Esophagus mucosa (tissue), 1 donor: ENCODE measurements at places on chromosomes 1 and 21.

GRCh38 chr21:42012763-42013329 lies 2.7 kb upstream of the ZBTB21 start:
- ATAC-seq, result no peak

DNA sequence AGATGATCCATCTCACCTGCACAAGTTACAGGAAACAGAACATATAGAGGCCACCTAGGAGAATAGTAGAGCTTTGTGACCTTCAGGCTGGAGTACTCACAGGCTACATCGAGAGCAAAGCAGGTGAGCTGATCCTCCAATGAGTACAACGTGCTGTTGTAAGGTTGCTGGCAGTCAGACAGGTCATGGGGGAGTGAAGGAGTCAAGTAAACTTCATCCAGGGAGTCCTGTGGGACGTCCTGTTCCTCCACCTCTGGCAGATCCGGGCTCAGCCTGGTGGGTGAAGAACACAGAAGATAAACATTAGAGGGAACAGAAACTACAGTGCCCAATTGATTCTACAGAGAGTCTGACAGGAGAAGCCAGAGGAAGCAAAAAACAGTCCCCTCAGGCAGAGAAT lies 62.5 kb downstream of the PRKAB2 start:
- no peak for ATAC-seq

- ATAC-seq, result no peak
These were observed 30.5 kb downstream of the IFI16 start for GRCh38 chr1:159040206-159040605.

DNA sequence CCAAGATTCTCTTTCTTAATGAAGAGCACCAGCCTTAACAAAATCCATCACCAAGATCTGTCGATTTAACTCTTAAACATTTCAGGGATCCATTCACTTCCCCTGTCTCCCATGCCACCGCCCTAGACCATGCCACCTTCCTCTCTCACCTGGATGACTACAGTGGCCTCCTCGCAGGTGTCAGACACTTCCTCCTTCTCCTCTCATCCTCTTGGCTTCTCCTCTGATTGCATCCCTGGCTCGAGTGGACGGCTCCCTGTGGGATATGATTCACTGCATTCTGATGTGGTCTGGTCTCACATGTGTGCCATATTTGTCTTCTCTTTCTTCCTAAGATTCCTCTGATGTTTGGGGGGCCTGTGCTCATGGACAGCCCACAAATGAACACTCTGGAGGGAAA lies 66.4 kb upstream of the KLHDC7A start:
- ATAC-seq, result no peak

DNA sequence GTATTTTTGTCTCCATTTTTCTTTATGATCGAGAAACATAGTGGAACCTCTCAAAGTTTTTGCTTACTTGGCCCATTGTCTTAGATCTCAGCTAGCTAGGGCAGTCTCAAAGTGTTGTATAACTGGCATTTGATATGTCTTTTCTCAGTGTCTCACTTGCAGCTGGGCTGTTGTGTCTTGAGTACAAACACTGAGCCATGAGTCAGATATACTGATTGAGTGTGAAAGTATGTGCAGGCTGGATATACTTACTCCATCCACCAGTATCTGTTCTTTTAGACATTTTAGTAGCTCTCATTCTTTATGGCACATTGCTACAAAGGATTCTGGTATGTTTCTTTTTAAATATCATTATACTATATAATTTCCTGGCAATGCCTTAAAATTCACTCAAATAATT lies 14.3 kb upstream of the GPR52 start:
- no peak for ATAC-seq

DNA sequence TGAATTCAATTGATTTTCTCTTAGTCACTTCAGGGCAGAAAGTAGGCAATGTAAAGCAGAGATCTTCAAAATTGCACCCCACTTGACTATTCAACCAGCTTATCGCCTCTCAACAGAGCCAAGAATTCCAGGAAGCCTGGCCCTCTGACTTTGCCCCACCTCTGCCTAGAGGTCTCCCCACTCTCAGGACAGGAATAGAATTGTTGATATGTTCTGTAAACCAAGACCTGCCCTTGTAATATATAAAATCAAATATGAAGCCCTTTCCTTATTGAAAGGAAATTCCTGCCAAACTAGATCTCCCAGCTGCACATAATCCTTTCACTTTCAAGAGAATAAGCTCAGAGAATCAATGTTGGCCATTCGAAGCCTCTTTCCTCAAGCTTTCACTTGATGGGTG lies 116.1 kb upstream of the DPT start:
- ATAC-seq, result peak; percentile 32

- ATAC-seq, result no peak
These were observed 7.2 kb downstream of the CAP1 start for GRCh38 chr1:40047769-40048168.

GRCh38 chr1:158496374-158496773 lies 24.4 kb downstream of the OR10R2 start:
- no peak for ATAC-seq

DNA sequence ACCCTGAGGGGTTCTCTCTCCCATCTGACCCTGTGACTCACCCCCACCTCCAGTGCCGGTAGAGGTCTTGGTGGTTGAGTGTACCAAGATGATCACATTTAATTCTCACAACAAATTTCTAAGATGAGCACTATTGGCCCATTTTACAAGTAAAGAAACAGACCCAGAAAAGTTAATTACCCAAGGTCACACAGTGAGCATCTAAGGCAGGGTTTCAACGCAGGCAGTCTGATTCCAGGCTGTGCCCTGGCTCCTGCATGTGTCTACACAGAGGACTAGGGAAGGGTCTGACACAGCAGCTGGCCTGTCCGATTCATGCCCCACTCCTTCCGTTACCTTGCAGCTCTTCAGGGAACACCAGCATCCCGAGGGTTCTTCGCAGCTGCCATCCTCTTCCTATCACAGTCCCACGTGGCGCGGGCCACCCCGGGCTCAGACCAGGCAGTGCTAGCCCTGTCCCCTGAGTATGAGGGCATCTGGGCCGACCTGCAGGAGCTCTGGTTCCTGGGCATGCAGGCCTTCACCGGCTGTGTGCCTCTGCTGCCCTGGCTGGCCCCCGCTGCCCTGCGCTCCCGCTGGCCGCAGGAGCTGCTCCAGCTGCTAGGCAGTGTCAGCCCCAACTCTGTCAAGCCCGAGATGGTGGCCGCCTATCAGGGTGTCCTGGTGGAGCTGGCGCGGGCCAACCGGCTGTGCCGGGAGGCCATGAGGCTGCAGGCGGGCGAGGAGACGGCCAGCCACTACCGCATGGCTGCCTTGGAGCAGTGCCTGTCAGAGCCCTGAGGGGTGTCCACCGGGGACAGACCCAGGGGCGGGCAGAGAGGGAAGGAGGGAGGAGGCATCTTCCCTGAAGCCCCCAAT lies 7.5 kb downstream of the NCDN start:
- ATAC-seq, result no peak

DNA sequence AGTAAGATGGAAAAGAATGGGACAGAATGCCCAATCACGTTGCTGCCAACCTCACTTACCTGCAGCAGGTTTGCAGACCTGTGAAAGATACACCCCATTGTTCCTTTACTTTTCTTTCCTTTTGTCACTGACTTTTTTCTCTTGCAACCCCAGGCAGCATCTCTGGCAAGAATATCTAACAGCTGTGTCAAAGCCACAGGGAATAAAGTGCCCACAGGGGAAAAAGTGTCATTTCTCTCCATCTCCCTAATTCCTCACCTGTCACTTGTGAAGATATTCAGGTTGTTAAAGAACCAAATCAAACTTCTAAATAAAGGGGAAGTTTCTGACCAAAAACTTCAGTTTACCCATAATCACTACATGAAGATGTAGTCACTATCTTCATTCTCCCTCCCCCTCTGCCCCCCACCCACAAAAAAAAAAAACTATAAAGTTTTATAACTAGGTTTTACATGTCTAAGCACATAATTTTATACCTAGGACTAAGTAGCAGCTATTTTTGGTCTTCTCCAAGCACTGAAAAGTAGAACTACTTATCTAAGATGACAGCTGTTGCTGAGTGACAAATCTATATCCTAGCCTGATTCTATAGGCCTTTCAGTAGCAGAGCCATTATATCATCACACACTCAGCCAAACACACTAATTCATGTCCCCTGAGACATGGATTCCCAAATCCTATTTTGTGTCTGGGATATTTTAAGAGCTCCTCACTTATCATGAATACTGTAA lies 54.9 kb downstream of the TBX15 start:
- ATAC-seq, result no peak

GRCh38 chr1:147084273-147085096 lies 87.8 kb downstream of the PRKAB2 start:
- peak; percentile 86 for ATAC-seq

DNA sequence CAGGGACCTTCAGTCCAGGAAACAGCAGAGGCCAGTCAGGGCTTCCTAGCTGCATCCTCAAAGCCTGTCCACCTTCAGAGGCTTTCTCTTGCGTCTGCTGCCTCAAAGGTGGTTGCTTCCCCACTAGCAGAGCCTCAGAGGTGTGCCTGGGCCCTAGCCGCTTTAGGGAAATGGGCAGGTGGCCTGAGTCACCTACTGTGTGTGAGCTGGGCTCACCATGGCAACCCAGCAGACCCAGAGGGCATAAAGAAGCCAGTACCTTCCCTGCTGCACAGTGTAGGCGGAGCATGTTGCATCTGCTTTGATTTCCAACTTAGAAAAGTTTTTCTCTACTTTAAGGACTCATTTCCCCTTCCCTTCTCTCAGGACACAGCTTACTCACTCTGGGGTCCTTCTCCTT lies 12.5 kb downstream of the SLC9A1 start:
- ATAC-seq, result peak; percentile 88

DNA sequence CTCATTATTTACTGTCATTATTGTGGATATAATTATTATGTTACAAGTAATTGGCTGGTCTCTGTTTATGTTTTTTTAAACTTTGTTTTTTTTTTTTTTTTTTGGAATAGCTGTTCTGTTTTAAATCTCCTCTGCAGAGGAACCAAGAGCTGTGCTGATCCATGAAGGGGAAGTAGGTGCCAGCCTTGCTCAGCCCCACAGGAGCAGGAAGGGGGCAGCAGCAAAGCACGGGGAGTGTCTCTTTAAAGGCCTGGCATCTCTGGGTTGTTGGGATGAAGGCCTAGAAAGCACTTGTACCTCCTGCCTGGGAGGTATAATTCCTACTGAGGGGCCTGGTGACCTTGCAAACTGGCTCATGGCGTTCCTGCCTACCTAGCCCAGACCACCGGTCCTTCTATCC lies 2.5 kb upstream of the GRHL3 start:
- no peak for ATAC-seq

GRCh38 chr1:159968901-159969300 lies 14.9 kb upstream of the SLAMF9 start:
- no peak for ATAC-seq

GRCh38 chr1:119766374-119766794 lies 2.3 kb downstream of the HMGCS2 start:
- no peak for ATAC-seq

DNA sequence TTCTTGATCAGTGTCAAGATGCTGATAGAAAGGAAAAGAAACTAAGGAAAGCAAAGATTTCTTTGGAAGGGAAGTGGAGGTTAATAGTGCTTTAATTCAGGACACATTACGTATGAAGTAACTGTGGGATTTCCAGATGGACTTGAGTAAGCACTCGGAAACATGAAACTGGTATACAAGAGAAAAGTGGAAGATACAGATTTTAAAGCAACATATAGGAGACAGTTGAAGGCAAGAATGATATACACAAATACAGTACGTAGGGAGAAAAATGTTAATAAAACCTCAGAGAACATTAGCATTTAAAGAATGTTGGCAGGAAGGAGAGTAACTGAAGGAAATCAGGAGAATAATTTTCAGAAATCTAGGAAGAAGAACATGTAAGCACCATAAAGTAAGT lies 730.9 kb upstream of the ADGRL2 start:
- ATAC-seq, result no peak
